ENCODE measurements at places on chromosomes 5 and 9.

DNA sequence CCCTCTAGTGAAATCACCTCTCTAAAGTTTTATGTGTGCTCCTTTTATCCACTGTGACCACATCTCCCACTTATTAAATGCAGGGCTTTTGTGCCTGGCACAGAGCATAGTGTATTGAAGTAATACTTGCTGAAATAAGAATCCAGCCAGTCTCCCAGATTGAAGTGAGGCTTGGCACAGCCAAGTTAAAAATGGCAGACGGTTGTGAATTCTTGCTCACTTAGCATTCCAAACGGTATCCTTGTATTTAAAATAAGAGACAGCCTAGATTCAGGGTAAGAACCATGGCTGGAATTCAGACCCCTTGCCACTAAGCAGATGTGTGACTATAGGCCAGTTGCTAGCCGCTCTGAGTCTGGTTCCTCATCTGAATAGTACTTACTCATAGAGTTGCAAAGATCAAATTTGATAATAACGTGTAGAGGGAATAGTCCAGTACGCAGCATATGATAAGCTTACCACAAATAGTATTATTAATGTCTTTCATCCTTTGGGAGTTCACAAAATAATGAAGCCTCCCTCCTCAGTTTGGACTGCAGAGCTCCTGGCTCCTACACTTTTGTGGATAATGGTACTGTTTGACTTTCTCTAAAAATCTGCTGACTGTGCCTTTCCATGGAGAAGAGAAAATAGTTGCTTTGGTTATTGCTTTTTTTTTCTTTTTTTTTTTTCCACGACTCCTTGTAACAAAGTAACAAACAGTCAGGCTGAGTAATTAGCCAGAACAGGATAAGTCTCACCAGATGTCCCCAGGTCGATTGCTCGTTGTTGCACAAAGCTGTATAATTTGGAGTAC, 51.5 kb downstream of the FGF1 start:
- no peak for DNase-seq

DNA sequence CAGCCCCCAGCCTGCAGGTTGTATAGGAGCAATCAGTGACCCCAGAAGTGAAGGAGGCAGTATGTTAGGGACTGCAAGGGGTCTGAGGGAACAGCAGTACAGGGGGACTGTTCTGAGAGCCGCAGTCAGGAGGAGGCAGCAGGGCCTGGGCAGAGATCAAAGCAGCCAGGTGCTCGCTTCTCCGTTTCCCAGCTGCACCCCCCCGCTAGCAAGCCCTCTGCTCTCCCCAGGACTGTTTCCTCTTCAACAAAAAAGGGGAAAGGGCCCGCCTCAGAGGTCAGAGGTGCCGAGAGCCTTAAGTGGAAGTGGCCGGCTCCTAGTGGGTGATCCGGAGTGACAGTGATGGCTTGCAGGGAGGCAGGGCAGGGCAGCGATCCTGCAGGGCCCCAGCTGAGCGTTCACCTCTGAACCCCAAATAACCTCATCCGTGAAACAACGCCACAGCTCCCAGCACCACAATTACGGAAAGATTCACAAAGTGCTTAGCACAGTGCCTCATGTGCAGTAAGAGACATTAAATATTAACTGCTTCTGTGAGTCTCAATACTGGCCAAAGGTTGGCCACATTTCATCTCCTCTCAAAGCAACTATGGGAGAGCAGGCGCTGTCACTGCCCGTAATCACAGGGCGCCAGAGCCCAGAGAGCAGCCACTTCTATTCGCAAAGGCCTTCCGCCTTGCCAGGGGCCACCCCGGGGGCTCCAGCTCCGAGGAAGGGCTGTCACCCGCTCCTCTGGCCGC, 8.0 kb downstream of the CLPTM1L start:
- no peak for DNase-seq

DNA sequence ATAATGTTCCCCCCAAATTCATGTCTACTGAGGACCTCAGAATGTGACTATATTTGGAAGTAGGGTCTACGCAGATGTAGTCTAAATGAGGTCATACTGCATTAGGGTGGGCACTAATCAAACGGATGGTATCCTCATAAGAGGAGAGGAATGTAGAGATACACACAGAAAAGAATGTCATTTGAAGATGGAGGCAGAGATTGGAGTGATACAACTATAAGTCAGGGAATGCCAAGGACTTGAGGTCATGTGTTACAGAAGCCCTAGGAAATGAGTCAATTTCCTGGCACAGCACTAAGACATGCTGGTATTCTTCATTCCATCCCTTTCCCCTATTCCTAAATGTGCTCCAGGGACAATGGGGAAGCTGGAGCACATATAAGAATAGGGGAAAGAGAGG, 758 bp upstream of the PDCD1LG2 start:
- no peak for DNase-seq

DNA sequence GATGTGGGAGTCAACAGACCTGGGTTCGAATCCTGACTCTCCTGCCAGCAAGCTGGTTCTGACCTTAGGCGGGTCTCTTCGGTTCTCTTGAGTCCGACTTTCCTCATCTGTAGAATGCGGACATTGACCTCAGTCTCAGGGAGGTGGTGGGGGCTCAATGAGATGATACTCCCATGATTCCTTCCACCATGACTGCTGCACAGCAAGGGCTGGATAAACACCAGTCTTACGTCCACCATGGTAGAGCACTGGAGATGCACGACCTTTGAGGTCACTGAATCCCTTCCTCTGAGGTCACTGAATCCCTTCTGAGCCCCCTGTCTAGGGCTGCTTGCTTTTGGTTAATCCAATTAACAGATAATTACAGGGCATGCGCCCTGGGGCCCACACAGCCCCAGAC, 12.5 kb upstream of the SMIM23 start:
- DNase-seq: no peak

- no peak for DNase-seq
Observed at GRCh38 chr5:11027660-11028059, 266.6 kb upstream of the DAP start.

GRCh38 chr5:161284445-161284844, 262.1 kb downstream of the GABRB2 start:
- DNase-seq: no peak

GRCh38 chr5:41334758-41335157, 121.4 kb upstream of the C6 start:
- no peak for DNase-seq

GRCh38 chr9:35569206-35569605, 35.9 kb upstream of the TESK1 start:
- DNase-seq: no peak

Measured in activated T-cell treated with anti-CD3 and anti-CD28 coated beads for 4 hours (primary cell).